Fibroblast of the conjunctiva (primary cell): ENCODE measurements at places on chromosomes 6 and 20.

DNA sequence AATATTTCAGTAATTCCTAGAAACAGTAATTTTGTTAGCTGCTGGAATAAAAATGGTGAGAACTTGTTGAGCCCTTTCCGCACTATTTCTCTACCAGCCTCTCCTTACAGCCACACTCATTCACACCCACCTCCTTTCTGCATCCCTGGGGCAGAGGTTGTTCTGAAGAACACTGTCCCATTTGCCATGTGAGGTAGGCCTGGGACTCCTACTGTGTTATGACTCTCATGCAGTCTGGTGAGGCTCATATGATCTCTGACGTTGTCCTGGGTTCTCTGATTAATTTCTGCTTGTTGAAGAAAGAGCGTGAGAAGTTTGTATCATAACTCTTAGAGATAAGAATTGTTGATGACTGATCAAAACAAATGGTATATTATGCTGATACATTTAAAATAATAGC is 4.1 kb upstream of the KCNQ5 start:
- DNase-seq, result no peak

DNA sequence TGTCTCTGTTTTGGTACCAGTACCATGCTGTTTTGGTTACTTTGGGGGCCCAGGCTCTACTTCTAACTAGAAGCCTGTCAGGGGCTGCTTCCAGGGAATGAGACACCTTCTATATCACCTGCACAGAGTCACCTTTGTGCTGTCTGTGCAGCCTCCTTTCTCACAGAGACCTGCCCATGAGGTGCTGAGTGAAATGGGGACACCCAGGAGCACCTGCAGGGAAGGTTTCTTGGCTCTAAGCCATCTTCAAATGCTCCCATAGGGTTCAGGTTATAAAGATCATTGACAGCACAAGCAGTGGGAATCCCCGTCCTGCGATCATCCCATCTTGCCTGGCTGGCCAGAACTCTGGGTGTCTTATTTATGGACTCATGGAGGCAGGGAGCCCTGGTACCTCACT is 19.1 kb downstream of the GABRR2 start:
- no peak for DNase-seq

GRCh38 chr6:126926926-126927325 is 191.5 kb upstream of the RSPO3 start:
- no peak for DNase-seq

DNA sequence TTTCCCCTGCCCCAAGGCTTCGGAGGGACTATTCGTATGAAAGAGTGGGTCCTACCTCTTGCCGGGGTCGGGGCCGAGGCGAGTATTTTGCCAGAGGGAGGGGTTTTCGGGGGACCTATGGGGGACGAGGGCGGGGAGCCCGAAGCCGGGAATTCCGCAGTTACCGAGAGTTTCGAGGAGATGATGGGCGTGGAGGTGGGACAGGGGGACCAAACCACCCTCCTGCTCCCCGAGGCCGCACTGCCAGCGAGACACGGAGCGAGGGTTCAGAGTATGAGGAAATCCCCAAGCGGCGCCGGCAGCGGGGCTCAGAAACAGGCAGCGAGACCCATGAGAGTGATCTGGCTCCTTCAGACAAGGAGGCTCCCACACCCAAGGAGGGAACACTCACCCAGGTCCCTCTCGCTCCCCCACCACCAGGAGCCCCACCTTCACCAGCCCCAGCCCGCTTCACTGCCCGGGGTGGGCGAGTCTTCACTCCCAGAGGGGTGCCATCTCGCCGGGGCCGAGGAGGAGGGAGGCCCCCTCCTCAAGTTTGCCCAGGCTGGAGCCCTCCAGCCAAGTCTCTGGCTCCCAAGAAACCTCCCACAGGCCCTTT is 11.3 kb downstream of the PRRC2A start:
- DNase-seq, result no peak

- no peak for DNase-seq
Measured at GRCh38 chr6:53335224-53335994, 13.3 kb downstream of the ELOVL5 start.

DNA sequence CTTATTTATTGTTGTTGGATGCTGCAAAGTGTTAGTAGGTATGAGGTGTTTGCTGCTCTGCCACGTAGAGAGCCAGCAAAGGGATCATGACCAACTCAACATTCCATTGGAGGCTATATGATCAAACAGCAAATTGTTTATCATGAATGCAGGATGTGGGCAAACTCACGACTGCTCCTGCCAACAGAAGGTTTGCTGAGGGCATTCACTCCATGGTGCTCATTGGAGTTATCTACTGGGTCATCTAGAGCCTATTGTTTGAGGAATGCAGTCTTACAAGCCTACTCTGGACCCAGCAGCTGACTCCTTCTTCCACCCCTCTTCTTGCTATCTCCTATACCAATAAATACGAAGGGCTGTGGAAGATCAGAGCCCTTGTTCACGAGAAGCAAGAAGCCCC is 12.1 kb downstream of the MICB start:
- DNase-seq, result no peak

DNA sequence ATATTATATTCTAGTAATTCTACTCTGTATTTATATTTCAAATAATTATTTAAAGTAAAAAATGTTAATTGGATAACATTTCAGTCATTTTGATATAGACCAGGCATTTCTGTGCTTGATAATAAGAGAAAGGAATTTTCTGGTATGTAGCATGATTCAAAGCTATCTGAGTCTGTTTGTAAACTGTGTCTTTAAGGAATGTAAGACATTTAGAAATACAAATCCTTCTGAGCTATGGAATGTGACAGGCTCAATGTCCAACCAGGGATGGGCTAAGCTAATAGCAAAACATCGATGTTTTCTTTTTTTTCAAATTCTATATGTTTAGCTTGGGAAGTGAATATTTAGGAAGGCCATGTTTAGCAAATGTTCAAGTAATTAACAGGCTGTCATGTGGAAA is 41.5 kb upstream of the FAM83B start:
- no peak for DNase-seq

- DNase-seq, result no peak
Measured at GRCh38 chr6:157002774-157003173, 225.6 kb downstream of the ARID1B start.

GRCh38 chr20:23142162-23143050 is 56.3 kb upstream of the CD93 start:
- no peak for DNase-seq
